ENCODE measurements at places on chromosomes 1 and 21.

GRCh38 chr21:44739316-44739715 lies 27.9 kb upstream of the TSPEAR start:
- DNase-seq, result no peak

DNA sequence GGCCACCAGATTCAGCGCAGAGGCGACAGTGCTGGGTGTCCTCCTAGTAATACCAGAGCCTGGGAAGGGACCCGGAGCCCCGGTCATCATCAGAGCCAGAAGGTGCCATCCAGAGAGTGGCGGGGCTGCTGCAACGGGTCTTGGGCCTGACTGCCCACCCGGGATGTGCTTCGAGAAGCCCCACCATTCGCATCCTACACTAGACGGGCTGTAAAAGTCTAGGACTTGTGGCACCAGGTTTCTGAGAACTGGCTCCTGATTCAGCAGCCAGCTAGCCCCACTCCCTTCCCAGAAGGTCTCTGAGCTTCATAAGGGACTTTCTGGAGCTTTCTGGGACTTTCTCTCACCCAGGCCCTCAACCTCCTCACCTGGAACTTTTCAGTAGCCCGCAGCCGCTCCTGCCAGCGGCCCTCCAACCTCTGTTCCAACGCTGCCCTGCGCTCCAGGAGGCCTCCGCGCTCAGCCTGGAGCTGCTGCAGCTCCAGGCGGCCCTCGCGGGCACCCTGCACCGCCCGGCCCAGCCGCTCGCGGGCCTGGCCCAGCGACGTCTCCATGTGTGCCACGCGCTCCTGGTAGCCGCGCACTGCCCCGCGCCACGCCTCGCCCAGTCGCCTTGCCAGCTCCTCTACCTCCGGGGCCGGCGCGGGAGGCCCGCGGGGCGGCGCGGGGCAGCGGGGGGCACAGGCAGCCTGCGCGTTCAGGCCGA lies 940 bp downstream of the NES start:
- DNase-seq, result no peak

DNA sequence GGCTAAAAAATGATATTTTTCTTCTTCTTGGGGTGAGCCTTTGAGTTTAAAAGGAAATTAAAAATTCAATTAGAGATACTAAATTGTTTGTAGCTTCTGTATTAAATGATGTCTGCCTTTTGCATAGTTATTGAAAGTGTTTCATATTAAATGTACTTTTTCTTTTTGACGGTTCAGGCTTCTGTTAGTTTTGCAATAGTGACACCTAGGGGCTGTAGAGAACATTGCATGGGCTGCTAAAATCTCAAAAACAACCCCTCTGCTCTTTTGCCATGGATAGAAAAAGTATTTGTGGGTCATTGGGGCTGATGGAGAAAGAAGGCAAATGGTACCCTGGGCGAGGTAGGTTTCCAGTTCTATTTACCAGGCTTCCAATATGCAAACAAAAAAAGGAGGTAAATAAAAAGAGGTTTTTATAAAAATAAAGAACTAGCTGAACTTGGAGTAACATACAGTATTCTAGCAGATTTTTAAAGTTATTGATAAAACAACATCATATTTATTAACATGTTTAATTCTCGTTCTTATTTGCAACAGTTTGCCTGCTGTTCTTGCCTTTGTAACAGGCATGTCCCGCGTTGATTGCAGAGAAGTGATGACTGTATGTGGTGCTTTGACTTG lies 115.4 kb upstream of the HOOK1 start:
- no peak for DNase-seq

DNA sequence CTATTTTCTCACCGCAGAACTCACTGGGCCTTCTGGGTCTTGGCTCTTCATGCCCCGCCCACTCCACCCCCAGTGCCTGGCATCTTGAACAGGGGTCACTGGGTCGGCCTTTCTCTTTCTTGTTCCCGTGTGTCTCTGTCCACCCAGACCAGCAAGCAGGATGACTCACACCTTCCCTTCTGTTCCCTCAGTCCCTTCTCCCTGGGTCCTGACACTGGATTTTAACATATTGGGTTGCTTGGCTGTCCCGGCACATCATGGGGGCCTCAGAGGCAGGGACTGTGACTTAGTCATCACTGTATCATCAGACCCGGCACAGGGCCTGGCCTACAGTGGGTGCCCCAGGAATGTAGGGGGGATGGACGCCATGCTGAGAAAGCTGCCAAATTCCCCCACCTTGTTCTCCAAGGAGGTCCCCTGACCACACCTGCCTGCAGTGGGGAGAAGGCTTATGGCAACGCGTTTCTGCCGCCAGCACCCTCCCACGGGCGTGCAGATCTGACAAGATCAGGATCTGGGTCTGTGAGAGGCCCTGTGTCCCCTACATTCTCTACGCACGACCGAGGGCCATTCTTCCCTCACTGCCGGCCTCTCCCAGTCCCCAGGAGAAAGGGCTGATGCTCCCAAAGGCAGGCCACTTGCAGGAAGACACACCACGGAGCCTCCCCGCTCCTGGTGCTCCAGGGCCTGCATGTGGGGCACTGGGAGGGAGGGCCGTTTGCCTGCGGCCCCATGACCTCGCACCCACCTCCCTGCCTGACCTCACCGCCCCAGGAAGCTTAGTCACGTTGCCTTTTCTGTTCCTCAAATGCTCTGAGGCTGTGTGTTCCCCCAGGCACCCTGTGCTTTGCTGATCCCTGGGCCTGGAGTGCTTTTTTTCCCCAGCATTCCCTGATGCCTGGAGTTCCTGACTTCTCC lies 157.2 kb upstream of the TMEM51 start:
- DNase-seq, result no peak

DNA sequence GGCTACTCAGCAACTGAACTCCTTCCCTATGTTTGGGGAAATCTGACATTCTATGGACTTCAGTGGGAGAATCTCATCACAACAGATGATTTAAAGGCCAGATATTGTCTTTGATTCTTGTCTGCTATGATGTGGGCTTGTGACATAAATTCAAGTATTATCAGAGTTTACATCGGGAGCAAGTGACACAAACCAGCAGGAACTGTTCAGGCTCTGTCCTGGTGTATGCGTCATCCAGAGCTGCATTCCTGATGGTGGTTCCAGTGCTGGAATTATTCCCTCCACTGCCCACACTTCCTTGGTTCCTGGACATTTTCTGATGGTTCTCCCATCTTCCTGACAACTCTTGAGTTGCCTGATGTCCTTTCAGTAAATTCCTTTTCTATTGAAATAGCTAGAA lies 10.8 kb upstream of the LSM10 start:
- DNase-seq, result no peak

DNA sequence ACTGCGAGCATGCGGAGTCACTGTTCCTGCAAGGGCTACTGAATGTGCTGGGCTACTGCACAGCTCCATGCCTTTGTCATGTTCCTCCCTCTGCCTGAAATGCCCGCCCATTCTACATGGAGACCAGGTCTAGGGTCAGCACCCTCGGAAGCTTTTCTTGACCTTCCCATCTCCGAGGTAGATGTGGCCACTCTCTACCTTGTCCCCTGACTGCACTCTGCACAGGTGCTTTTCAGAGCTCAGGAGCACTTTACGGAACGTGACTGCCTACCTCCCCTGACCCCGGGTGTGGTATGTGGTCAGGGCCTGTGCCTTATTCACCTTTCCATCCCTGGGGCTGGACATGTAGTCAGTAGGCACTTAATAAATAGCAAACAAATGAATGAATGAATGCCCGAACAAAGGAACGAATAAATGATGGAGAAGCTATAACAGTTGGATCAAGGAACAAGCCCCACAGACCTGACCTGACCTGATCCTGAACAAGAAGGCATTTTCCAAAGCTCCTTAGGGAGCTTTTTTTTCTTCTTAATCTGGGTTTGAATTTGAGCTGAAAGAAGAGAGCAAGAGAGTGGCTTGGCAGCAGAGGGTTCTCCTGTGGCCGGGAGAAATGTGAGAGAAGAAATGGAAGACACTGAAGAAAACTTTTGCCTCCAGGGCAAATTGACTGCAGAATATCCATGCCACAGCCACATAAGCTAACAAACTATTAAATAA lies 7.9 kb downstream of the RD3 start:
- DNase-seq, result no peak

GRCh38 chr1:74584185-74584584 lies 71.8 kb upstream of the LRRC53 start:
- DNase-seq, result no peak

DNA sequence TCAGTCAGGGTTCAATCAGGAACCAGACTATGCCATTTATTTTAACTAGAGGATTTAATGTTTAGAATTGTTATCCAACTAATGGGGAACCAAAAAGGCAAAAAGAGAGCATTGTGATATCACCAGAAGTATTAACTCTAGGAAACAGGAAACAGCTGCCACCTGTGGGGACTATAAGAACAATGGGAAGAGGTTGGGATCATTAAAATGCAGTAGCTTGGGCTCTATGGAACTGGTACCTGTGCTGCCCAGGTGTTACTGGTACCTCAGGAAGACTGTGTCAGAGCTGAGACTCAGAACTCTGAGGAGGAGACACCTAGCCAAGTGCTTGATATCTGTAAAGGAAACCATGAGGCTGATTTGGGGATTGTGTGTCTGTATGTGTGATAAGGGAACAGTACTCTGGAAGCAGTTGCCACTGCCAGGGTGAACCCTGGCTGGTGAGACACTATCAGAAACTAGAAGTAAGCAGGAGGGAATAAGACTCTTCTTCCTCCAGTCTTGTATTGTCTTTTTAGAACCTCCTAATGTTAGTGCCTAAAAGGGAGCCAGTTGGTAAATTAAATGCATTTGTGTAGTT lies 49.4 kb downstream of the MAN1A2 start:
- no peak for DNase-seq

DNA sequence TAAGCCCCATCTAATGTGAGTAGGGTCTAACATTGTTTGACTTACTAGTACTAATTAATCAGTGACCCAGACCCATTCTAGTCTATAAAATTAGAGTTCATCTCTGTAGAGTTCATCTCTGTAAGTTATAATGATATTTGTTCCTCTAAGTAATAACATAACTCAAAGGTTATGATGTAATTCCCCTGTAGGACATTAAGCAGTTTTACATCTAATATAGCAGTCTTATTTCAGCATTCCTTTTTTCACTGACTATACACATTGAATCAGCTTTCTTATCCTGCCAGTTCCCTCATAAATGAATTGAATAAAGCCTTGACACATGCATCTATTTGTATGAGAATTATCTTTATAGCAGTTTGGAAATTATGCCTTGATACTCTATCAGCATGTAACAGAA lies 90.9 kb downstream of the SH3GLB1 start:
- DNase-seq, result no peak

GRCh38 chr1:166974647-166975345 lies 544 bp downstream of the ILDR2 start:
- no peak for DNase-seq

GRCh38 chr1:24535021-24535424 lies 20.9 kb upstream of the NCMAP start:
- DNase-seq, result no peak

DNA sequence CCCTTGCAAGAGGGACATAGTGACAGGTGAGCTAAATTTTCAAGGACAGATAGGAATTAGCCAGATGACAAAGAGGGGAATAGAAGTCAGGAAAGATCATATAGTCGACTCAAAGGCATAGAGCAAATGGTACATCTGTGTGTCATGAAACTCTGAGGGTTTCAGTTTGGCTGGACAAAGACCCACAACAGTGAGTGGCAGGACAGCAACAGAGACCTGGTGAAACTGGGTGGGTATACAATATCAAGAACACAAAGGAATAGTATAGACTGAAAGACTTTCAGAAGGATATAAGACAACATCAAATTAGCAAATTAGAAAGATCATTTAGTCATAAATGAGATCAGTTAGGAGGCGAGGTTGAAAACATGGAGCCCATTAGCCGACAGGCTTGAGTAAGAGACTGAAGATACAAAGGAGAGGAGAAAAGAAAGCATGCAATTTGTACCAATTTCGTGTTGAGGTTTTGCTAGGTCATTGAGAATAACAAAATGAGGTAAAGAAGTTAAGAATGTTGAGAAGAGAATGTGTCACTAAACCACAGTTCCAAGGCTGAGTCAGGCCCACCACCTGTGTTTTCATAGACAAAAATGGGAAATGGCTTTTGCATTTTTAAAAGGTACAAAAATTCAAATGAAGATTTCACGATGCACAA lies 213.8 kb downstream of the HHIPL2 start:
- DNase-seq, result no peak

DNA sequence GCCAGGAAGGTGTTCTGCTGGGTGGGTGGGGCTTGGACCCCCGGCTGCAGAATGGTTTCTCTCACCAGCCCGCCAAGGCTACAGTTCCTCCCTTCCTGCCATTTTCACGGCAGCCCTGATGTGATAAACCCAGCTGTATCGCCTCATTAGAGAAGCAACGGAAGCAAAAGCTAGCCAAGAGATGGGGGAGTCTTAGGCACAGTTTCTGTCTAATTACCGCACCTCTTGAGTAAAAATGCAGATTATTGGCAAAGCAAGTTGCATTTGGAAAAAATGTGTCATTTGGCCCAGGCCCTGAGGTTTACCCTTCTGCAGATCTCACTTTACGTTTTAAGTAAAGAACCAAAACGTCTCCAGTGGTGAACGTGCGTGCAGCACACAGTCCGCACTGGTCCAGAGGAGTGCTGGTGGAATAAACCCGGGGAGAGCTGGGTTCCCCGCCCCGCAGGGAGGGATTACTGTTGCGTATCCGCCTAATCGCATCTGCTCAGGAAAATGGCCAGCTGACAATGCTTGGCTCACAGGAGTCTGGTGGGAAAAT lies 109.9 kb downstream of the GALNT2 start:
- DNase-seq, result no peak

- DNase-seq, result no peak
These were observed 398.3 kb upstream of the DUSP10 start for GRCh38 chr1:222140206-222140605.

- DNase-seq, result no peak
These were observed 68.3 kb downstream of the PTGER3 start for GRCh38 chr1:70979313-70979712.

GRCh38 chr1:224457782-224458144 lies 23.2 kb upstream of the WDR26 start:
- DNase-seq, result no peak

GRCh38 chr1:162300057-162300917 lies 76.4 kb downstream of the SPATA46 start:
- DNase-seq, result no peak

DNA sequence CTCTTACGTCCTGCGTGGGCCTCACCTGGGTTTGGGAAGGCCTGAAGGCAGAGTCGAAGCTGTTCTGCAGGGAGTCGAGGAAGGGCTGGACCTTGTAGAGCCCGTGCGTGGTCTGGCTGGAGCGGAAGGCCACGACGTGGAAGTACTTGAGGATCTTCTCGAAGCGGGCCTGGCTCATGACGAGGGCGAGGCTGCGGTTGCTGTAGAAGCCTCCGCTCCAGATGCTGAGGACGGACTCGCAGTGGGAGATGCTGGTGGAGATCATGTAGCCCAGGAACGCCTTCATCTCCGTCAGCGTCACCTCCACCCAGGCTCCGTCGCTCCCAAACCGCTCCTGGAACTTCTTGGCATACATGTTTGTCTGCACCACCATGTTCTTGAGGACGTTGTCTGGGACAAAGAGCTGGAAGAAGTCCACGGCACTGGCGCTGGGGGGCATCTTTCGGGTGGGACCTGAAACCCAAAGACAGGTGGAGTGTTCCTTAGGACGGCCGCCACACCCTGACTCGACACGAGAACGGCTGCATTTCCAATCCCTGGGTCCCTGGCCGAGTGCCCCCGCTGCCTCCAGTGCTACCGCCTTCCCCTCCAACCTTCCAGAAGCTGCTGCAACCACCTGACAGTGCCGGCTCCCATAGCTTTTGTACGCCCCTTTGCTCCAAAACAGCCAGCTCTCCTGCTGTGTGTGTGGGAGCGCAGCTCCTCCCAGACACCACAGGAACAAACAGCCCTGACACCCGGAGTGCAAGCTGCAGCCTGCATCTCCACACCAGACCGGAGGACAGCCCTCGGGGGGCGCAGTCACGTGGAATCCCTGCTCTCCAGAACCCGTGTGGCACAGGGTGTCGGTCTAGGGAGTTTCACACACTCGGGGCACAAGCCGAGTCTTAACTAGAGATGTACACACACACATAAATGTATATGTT lies 69.0 kb downstream of the PGBD5 start:
- DNase-seq, result no peak
